ENCODE measurements at places on chromosomes 7 and 10. TPM values are rescaled to one million over a fixed set of nuclear protein-coding genes. Genes with fewer than 3 reads are reported as not detected.

- DNase-seq: no peak
These were observed 811 bp downstream of the CDK5 start for GRCh38 chr7:151056666-151057505.

The SPRN gene
- polyA plus RNA-seq: 2.8 TPM

- no peak for DNase-seq
These were observed 219.1 kb downstream of the TAX1BP1 start for GRCh38 chr7:27958933-27959548.

DNA sequence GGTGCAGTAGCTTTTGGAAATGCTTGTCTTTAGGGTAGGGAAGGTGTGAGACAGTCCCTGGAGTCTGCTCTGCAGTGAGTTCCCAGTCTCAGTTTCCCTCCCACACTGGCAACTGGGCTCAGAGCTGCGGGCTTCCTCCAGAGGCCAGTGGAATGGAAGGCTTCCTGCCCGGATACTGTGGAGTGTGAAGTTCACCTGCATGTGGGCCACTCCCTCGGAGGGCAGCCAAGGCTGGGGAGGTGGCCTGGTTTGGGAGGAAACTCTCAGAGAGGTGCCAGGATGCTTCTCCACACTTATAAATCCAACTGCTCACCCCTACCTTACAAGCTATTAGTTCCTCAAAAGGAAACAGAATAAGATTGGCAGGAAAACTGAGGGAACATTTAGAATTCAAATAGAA lies 18.1 kb upstream of the UBE2H start:
- DNase-seq: no peak

The STRIP2 gene
- 5.3 TPM for polyA plus RNA-seq
